Central memory CD8-positive, alpha-beta T cell (primary cell): ENCODE measurements at places on chromosomes 2 and 18.

GRCh38 chr2:15939556-15939853 lies 845 bp upstream of the MYCN start:
- DNase-seq: no peak

DNA sequence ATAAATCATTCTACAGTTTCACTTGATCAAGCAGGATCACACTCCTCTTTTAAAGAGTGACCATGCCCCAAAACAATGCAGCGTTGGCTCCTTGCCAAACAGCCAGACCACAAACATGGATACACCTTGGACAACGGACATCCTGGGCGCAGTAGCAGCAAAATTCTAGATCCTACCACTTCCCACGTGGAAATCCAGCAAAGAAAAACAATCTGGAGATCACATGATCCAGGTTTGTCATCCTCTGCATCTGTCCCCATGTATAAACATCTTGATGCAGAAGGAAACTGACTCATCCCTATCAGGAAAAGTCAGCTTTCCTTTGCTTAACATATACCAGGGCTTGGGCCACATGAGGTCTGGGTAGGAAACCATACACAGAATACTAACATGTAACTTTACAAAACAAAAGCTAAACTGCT lies 53.1 kb downstream of the ZNF521 start:
- DNase-seq: no peak

- DNase-seq: no peak
These were observed 30.1 kb downstream of the MBP start for GRCh38 chr18:77102259-77103040.

DNA sequence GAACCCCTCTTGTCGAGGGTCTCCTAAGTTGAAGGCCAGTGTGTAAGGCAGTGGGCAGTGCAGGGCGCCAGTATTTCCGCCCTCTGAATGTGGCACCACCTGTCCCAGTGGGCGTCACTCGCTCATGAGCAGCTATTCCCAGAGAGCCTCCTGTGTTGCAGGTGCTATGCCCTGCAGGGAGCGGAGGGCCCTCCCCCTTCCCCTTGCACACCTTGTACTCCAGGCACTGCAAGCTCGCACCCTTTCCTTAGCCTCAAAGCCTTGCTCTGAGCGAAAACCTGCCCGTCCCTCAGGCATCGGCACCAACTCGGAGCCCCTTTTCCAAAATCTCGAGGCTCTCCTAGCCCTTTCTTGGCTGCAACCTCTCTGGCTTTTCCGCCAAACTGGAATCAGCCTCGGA lies 282.7 kb downstream of the AGAP1 start:
- no peak for DNase-seq

DNA sequence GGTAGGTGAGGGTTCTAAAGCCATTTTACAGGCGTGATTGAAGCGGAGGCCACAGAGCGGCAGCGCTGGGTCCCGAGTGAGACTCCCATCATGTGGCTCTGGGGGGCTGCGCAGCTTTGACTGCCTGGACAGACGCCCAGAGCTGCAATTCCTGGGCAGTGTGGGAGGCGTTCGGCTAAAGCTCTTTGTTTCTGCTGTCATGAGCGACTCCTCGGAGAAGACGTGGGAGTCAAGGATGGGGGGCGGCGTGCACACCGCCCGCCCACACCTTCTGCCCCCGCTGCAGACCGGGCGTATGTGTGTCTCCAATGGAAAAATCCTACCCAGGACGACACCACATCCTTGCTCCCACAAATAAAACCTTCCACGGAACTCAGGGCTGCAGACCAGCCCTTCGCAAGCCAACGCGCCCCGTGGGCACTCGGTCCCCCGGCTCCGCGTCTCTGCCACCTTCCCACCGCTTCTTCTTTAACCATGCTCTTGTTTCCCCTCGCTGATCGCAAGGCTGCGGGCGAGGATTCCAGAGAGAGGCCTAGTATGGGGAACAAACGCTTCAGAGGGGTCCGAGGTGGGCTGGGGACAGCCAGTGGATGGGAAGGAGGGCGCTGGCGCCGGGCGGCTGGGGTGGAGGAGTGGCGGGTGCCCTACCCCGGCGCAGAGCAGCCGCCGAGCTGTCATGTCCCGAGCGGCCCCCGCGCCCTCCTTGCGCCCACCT lies 680 bp upstream of the LBH start:
- DNase-seq: peak; percentile 34

GRCh38 chr2:230042195-230042594 lies 26.5 kb downstream of the SLC16A14 start:
- no peak for DNase-seq

DNA sequence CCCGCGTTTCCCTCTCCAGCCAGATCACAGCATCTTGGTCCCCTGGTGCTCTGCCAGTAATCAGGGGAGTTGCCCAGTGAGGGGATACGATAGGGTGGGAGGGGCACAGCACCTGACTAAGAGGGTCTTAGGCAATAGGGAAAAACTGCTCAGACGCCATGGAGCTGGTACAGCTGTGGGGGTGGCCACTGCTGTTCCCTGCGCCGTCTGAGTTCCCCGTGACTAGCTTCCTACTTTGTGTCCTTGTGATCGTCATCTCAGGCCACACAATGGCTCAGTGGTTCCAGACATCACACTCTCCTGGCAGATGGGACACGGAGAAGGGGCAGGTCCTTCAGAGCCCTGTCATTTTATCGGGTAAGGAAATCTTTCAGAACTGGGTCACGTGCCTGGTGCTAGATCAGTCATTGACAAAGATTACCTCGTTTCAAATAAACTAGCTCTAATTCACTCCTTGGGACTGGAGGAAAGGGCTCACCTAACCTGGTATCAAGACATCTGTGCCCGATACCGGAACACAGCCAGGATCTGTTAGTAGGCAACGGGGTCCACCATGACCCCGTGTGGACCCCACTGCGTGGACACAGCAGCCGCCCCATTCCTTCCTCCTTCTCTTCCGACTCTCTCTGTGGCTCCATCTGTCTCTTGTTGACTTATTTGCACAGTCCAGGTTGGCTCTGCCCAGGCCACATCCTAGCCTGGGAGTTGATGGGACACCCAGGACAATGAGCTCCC lies 101.6 kb downstream of the PTGR3 start:
- DNase-seq: no peak

GRCh38 chr2:236790963-236791362 lies 221.3 kb downstream of the ACKR3 start:
- no peak for DNase-seq

DNA sequence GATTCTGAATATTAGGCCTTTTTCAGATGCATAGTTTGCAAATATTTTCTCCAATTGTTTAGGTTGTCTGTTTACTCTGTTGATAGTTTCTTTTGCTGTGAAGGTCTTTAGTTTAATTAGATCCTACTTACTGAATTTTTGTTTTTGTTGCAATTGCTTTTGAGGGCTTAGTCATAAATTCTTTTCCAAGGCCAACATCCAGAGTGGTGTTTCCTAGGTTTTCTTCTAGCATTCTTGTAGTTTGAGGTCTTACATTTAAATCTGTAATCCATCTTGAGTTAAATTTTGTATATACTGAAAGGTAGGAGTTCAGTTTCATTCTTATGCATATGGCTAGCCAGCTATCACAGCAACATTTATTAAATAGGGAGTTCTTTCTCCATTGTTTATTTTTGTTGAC lies 404.8 kb downstream of the LNPK start:
- DNase-seq: no peak

GRCh38 chr18:55489034-55489986 lies 98.7 kb downstream of the TCF4 start:
- DNase-seq: no peak

GRCh38 chr2:20661421-20662307 lies 5.3 kb upstream of the GDF7 start:
- peak; percentile 39 for DNase-seq

GRCh38 chr2:200778038-200778437 lies 33.7 kb upstream of the BZW1 start:
- no peak for DNase-seq

GRCh38 chr2:36326286-36326685 lies 29.3 kb upstream of the CRIM1 start:
- DNase-seq: no peak
